ENCODE measurements at places on chromosomes 11 and 22. TPM values are rescaled to one million over a fixed set of nuclear protein-coding genes. Genes with fewer than 3 reads are reported as not detected.

DNA sequence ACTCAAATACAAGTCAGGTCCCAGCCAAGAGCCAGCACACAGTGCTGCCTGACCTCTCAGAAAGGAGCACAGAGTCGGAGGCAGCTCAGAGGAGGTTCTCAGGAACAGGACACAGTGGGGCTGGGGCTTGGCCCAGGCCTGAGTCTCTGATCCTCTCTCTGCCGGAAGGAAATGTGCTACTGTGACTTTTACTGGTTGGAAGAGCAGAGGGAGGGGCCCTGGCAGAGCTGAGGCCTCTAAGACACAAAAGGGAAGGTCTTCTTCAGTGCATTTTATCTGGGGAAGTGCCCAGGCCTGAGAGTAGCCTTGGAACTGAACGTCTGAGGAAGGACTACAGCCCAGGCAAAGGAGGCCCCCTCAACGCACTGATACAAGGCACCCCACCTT lies 16.2 kb upstream of the CASTOR1 start:
- peak; percentile 87 for DNase-seq

GRCh38 chr11:76824083-76824939 lies 36.4 kb upstream of the ACER3 start:
- DNase-seq, result no peak

DNA sequence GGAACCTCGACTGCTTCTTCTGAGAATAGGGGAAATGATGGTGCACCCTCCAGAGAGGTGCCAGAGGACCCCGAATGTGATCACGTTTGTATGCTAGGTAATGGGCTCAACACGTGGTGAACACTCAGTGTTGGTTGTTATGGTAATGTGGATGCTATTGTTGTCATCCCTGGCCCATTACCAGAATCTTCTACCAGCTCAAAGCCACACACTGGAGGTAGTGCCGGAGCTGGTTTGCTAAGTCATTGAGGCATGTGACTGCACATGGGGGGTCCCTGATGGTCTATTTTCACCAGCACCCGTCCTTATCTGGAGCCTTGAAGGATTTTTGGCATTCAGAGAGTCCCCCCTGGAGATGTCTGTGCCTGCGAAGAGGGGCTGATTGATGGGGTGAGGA lies 119.1 kb upstream of the CD82 start:
- no peak for DNase-seq

- no peak for DNase-seq
Observed at GRCh38 chr11:125929445-125930075, 16.3 kb upstream of the VSIG10L2 start.

DNA sequence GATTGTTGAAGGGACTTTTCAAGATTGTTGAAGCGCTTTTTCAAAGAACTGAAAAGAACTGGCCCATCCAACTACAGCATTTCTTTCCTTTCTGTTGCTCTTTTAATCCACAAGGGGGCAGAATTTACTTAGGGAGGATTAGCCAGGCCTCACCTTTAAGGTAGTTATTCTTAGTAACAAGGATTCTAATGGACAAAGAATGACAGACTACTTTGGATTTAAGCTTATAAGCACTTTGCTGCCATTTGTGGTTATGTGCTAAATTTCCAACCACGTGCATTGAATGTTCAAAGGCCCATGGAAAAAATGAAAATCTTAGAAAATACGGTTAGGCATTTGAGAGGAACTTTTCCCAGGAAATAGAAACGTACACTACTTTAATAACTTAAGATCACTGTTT lies 49.5 kb upstream of the HSPA8 start:
- no peak for DNase-seq

DNA sequence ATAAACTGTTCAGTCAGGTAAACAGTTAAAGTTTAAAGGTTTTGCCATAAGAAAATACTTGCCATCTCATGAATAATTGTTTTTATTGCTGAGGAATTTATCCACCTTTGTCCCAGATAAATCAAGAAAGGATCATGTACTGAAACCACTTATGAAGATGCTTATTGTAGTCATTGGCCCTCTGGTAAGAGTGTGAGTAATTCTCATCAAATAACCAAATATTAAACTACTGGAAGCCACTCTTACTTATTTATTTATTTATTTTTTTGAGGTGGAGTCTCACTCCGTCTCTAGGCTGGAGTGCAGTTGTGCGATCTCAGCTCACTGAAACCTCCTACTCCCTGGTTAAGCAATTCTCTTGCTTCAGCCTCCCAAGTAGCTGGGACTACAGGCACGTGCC lies 35.1 kb downstream of the TMEM135 start:
- DNase-seq, result no peak

DNA sequence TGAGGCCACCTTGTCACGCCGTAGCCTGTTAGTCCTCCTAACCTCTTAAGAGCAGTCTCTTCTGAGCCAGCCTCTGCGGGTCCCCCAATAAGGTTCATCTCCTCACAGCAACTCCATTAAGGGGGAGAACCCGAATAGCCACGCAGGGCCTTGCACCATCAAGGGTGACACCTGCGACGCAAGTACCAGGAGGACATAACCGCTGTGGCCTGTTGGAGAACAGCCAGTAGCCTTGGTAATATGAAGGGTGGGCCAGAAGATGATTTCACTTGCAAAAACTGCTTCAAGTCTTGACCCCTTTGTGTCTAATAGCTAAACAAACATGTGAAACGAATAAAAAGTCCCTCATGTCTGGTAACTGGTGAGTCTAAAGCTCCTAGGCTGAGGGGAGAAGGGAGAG lies 14.8 kb downstream of the ARFGAP2 start:
- no peak for DNase-seq

DNA sequence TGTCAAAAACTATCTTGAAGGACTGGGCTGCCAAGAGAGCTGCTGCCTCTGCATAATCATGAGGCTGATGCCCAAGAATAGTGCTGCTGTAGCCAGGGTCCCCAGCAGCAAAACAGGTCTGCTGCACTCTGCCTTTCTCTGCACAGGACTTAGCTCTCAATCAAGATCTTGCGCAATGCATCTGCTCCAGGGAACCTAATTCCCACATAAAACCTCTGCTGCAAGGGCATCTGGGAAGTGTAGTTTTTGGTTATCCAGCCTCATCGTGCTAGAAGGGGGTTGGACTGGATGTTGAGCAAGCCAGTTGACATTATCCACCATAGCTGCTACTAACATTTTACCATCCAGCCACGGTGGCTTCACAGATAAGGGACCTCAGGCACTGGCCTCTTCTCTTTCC lies 192.7 kb downstream of the C11orf91 start:
- DNase-seq, result no peak

DNA sequence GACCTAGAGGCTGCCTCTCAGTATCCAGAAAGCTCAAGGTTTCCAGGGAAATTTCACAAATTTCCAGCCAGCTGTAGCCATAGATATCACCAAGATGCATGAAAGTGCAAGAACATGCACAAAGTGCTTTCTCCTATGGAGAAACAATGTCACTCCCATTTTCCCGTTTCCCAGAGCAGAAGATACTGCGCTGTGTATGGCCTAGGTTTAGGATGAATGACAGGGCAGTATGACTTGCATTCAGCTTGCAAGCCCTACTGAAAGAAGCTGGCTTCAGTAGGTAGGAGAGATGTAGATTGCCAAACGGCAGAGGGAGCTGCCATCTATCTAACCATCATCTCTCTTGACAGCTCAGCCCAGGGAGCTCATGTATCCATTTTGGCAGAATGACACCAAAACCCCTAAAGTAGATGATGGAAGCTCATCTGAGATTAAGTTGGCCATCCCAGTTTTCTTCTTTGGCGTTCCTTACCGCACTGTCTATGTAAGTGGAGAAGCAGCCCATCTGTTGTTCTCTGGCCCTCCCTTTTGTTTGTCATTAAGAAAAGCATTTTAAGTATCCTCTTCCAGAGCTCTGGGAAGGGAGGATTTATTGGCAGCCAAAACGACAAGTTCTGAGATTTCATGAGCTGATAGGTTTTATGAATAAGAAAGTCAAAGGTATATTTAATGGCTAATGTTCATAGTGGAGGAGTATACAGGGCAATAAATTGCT lies 4.6 kb downstream of the TECTA start:
- DNase-seq, result no peak

GRCh38 chr11:35765211-35765610 lies 102.6 kb downstream of the TRIM44 start:
- no peak for DNase-seq

APOBEC3F gene
- polyA plus RNA-seq, result 1.2 TPM

CREB3L1 gene
- 43.2 TPM for polyA plus RNA-seq

MMP12 gene
- polyA plus RNA-seq, result 2.4 TPM

UBE2L6 gene
- polyA plus RNA-seq, result 106 TPM

TMEM9B gene
- 49.8 TPM for polyA plus RNA-seq

OAF gene
- 74.7 TPM for polyA plus RNA-seq

VWA5A gene
- 43.8 TPM for polyA plus RNA-seq

C11orf97 gene
- not detected for polyA plus RNA-seq
